Astrocyte (in vitro differentiated cells and primary cell): ENCODE measurements at places on chromosomes 12 and 14.

DNA sequence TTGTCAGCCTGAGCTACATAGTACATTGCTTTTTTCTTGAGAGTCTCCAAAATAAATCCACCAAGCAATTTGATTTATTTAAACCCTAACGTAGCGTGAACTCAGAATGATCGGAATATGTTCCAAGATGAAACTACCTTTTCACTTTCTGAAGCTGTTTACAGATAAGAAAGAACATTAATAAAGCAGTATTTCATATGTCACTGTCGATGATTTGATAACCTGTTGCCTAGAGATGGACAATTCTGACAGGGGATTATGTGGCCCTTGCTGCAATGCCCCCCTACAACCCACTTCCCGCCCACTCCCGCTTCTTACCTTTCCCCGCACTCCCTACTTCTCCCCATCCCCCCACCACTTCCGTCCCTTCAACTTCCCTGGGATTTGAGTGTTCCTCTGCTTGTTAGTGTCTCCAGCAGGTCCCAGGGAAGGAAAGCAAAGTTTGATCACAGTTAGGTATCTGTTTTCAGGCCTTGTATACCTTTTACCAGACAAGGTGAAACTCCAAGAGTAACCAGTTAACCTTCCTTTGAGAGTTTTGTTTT, 229.2 kb upstream of the HMGA2 start:
- no peak for DNase-seq

DNA sequence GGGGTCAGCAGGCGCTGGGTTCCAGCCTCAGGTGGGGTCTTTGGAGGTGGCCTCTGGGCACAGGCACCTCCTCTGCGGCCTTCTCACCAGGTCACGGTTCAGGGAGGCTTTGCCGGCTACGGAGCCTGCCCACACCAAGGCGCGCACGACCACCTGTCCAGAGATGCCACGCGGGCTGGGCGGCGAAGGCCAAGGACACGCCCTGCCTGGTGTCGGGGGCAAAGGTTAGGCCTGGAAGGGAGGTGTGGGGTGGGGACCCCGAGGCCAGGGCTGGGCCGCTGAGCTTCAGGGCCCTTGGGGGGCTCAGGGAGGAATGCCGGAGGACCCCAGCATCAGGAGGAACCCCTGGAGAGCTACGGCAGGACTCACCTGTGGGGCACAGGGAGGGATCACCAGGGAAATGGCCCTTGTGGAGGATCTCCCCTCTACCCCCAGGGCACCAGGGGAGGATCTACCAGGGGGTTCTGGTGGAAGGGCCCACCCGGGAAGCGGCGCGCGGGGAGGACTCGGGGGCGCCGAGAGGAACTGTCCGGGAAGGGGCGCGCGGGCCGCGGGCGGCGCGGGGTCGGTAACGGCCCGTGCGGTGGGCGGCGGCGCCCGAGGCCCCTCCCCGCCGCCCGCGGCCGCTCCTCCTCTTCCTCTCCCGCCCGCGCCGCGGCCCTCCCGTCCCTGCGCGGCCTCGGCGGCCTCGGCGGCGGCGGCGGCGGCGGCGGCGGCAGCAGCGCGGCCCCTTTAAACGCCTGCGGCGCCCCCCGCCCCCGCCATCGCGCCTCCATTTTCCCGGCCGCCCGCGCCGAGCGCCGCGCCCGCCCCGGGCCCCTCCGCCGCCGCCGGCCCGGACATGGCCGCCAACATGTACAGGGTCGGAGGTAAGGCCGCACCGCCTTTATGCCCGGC, at the start of gene MTA1:
TSS of gene MTA1 (plus strand) at position 633 of the 897 bp plus-strand sequence. CDS start at position 842, 209 bp downstream.
- DNase-seq: no peak

- peak; percentile 71 for DNase-seq
Observed at GRCh38 chr14:65972891-65973290, 513.3 kb upstream of the CCDC196 start.

DNA sequence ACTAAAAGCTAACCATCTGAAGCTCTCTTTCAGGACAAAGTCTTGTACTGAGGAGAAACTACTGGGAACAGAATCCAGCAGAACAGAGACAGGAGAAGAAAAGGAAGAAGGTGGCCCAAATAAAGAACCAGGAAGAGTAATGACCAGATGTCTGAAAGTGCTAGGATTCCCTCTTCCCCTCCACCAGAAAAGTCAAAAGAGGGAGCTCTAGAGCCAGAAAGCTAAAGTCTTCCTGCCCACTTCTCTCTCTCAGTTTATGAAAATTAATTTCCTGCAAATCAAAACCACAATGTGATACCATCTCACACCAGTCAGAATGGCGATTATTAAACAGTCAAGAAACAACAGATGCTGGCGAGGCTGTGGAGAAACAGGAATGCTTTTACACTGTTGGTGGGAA, 47.2 kb downstream of the SPPL3 start:
- DNase-seq: no peak

GRCh38 chr12:131363841-131364495, 346.9 kb upstream of the SFSWAP start:
- no peak for DNase-seq

DNA sequence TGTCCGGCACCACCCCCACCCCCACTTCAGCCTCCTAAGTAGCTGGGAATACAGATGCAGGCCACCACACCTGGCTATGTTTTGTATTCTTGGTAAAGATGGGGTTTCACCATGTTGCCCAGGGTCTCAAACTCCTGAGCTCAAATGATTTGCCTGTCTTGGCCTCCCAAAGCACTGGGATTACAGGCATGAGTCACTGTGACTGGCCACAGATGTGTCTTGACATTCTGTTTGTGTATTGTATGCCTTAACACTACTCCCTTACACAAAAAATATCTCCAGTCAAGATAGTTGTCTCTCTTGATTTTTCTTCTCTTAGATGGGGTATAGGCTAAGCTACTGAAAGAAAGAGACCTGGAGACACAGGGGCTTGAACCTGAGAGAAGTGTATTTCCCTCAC, 17.6 kb downstream of the CLEC14A start:
- DNase-seq: peak; percentile 5

DNA sequence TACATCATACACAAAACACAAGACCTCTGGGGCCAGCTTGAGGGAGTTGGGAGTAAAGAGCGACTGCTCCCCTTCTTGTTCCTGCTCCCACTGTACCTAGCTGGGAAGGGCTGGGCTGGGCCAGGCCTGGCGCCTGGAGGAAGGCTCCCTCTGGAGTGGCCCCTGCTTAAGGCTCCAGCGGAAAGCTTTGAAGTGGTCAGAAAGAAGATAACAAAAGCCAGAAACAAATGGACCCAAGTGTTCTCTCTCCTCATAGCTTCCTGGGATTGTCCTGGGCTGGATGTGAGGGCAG, 25.3 kb downstream of the PRPF40B start:
- DNase-seq: no peak

DNA sequence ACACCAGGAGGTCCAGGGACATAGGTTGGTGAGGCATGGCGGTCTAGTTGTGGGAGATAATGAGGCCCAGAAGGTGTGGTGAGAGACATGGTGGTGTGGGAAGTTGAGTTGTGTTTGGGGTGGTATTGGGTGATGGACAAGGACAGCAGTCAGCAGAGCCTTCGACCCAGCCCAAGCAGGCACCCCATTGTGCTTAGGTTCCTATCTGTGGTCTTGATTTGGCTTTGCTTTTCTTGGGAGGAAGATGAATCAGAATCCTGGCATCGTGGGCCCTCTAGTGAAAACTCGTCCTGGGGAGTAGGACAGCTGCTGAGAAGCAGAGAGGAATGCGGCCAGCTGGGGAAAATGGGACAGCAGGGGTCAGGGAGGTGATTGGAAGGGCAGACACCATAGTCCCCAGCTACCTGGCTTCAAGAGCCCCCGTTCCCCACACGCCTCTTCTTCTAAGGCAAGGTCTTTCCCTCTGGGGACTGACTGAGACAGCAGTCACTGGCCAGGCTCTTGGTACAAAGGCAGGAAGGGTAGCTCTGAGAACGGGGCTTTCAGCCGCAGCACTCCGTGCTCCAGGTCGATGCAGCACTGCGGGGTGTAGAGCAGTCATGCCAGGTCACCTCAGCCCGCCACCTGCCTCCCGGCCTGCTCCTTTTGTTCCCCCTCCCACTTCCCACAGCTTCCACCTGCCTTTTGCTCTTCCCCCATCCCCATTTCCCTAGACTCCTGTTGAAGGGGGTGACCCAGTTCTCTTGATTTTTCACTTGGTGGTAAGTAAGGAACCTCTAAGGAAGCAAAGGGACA, 7.9 kb downstream of the NRIP2 start:
- no peak for DNase-seq

GRCh38 chr12:89269174-89269573, 83.1 kb downstream of the DUSP6 start:
- DNase-seq: no peak

GRCh38 chr12:95326445-95326844, 108.8 kb downstream of the VEZT start:
- peak; percentile 73 for DNase-seq

DNA sequence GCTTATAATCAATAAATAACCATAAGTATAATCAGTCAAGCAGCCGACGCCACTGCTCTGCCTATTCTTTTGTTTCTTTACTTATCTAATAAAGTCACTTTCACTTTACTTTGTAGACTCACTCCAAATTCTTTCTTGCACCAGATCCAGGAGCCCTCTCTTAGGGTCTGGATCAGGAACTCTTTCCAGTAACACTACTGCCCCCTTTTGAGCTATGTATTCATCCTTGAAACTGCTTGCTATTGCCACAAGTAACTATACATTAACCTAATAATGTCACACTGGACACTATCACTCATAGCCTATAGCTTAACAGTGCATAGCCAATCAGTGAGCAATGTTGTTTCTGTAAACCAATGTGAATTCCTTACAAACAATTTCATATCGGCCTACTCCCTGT, 2.8 kb upstream of the NID2 start:
- peak; percentile 29 for DNase-seq

DNA sequence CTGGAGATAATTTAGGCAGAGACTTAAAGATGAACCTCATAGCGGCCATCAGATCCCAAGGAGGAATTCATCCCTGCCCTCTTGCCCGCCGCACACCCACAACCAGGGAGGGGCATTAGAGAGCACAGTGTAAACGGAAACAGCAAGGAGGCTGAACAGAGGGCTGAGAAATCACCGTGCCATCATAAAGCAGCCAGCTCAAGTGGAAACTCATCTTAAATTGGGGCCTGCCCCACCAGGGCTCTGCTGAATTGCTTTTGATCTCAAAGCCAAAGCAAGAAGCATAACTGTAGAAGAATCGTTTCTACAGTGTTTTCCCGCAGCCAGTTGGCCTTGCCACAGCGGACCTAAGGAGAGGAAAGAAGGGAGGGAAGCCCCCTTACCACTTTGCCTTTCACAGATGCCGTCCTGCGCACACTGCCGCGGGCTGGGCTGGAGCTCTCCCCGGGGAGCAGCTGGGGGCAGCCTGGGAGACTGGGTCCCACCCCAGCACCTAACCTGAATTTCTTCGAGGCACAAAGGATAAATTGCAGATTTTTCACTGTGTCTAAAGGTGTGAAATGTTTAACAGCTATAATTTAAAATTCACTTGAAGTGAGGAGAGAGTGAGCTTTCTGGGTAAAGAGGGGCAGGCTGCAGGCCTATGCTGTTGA, 51.8 kb upstream of the MMP17 start:
- no peak for DNase-seq

GRCh38 chr14:61620130-61620946, 75.0 kb upstream of the HIF1A start:
- peak; percentile 96 for DNase-seq

DNA sequence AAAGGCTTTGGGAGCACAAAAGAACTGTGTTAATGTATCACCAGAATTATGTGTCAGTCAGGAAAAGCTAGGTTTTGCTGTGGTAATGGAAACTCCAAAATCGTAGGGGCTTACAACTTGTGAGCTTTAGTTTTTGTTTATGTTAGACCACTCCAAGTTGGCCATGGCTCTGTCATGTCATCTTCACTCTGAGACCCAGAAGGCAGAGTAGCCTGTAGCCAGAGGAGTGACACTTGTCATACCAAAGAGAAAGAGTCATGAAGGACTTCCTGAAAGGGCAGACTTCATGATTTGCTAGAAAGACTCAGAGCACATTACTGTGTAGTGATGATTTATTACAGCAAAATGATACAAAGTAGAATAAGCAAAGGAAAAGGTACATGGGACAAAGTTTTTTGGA, 133.6 kb upstream of the SSTR1 start:
- no peak for DNase-seq

- no peak for DNase-seq
Observed at GRCh38 chr14:102951034-102951433, 28.6 kb downstream of the AMN start.

DNA sequence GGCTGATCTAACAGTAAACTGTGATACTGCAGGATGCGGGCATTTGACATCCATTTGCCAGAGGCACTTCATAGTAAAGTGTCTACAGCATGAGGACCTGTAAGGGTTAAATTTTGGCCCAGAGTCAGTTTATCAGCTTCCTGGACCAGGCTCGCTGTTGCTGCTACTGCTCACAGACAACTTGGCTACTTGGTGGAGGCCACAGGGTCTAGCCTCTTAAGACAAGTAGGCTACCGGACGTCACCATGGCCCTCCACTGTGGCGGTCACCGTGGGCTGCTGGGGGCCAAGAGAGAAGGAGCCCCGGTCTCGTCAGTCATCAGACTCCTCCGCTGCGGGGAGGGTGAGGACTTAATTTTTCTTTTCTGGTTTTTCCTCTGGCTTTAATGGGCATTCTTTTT, 117.3 kb upstream of the PZP start:
- DNase-seq: no peak

DNA sequence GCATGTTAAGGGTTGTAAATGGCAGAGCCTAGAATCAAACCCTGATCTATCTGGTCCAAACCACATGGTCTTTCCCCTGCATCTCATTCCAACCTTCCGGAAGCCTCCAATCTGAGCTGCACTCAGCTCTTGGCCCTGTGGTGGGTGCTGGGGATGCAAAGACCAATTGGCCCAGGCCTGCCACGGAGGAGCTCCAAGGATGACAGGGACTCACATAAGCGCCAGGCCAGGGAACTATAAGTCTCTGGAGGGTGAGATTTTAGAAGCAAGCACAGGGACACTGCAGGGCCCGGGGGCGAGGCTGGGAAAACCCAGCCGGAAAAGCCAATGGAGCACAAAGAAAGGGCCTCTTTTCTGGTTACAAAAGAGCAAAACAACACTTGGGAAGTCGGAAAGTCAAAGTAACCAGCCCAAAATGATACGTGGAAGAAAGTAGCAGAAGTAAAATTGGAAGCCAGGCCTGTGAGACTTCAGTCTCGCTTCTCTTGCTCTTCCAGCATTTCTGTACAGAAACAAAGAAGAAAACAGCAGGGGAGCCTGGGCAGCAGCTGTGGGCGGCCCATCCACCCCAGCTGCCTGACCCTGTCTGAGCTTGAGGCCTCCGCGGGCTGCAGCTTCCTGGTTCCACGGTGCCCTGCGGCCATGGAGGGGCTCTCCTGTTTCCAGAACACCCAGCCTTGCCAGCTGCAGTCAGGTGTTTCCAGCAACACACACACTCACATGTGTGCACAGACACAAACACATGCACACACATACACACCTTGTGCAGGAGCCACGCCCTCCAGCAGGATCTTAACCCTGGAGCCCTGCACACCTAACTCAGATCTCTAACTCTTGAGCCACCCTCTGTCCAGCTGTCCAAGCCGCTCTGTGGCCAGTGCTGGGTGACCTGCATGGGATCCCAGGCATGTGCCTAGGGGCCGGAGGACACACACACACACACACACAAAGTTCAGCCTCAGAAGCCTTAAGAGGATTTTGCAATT, 178.2 kb downstream of the BCL11B start:
- no peak for DNase-seq

DNA sequence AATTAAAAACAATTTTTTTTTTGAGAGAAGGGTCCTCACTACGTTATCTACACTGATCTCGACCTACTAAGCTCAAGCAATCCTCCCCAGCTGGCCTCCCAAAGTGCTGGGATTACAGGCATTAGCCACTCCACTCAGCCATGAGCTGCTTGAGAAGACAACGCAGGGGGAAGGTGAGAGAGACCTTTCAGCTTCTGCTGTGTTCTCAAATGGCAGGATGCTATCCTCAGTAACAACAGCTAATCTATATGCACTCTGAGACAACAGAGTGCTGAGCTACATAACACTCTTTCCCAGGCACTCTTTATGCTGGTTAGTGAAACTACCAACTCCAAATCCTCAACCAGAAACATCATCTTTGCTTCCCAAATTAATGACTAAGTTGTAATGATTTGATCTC, 526.1 kb downstream of the CCER1 start:
- DNase-seq: no peak
